WERI-Rb-1 (cell line): ENCODE measurements at places on chromosomes 13 and 19.

GRCh38 chr19:52369559-52370340 lies at the start of gene ZNF880:
Gene ZNF880 (plus strand): TSS chr19:52369923. CDS start chr19:52369966, 43 bp downstream.
- DNase-seq = peak; percentile 95

- DNase-seq = no peak
These were observed 18.0 kb downstream of the VRK3 start for GRCh38 chr19:50007170-50007569.

GRCh38 chr19:51196181-51196580 lies 28.7 kb upstream of the CD33 start:
- no peak for DNase-seq

DNA sequence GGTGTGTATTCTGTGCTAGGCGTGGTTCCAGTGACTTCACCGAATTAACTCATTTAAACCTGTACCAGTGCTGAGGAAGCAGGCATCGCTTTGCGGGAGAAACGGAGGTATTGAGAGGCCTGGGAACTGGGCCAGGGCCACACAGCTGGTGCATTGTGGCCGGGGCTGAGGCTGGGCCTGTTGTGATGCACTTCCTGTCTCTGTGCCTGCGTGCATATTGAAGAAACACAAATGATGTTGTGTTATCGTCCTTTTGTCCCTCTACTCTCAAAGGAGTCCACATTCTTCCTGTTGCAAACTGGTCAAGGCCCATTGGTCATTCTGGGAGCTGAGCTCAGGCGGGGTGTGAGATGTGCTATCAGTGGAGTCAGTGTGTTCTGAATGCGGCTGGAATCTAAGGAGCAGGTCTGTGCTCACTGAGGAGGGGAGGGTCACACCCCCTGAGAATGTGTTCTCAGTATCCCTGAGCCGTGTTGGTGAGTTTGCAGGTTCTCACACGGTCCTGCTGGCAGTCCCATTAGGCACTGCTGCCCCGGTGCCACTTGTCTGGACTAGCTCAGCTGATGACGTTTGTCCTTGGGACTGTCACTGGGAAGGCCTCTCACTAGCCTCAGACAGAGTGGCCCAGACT lies 62.1 kb downstream of the ARHGEF7 start:
- DNase-seq = no peak

GRCh38 chr19:45145270-45146189 lies 15.3 kb downstream of the NKPD1 start:
- DNase-seq = no peak

GRCh38 chr13:46088821-46089562 lies 15.8 kb downstream of the CPB2 start:
- DNase-seq = no peak

- DNase-seq = no peak
These were observed 101.0 kb downstream of the PDS5B start for GRCh38 chr13:32687275-32687674.

DNA sequence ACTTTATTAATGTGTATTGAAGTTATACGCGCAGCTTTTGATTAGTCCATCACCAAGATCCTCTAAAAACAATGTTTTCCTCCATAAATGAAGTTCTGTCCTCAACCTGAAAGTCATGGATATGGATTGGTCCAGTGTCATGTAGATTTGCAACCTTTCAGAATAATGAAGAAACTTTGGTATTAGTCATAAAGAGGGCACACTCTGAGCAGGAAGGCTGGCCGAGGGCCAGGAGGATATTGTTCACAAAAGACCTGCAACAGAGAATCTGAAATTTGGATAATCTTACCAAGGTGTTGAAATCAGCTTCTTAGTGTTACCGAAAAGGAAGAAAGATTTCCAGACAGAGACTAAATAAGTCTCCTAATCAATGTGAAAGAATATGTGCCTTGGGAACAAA lies 20.7 kb downstream of the CLDN10 start:
- no peak for DNase-seq

DNA sequence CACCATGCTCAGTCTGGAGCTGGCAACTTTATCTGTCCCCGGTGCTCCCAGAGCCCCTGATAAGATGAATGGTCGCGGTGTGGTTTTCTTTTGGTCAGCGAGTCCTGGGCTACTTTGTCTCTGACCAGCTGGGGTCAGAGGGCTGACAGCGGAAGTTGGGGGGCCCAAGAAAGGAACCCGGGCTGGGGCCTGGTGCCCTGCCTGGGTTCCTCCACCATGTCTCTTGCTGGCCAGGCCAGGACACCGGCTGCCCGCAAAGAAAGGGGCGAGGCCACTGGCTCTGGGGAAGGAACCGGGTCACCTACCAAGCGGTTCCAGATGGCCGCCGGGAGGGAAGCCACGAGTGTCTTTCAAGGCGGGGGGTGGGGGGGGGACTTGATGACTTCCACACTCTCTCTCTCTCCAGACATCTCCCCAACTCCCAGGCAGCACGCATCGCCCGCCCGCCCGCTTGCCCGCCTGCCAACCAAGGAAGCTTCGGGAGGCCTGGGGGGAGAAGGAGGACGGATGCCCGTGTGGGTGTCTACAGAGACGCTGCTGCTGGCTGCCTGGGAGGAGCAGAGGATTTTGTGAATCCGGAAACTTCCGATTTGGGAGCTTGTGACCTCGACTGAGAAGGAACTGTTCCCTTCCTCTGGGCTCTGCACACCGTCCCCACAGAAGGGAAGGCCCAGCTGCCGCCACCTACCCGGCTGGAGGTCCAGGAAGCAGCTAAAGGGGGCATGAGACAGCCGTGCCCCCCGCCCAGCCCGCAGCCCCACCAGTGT lies 1.1 kb downstream of the PIP5K1C start:
- peak; percentile 69 for DNase-seq

- no peak for DNase-seq
These were observed 201.7 kb downstream of the ABCC4 start for GRCh38 chr13:95099541-95099940.
